ENCODE measurements at places on chromosomes 2 and 18.

DNA sequence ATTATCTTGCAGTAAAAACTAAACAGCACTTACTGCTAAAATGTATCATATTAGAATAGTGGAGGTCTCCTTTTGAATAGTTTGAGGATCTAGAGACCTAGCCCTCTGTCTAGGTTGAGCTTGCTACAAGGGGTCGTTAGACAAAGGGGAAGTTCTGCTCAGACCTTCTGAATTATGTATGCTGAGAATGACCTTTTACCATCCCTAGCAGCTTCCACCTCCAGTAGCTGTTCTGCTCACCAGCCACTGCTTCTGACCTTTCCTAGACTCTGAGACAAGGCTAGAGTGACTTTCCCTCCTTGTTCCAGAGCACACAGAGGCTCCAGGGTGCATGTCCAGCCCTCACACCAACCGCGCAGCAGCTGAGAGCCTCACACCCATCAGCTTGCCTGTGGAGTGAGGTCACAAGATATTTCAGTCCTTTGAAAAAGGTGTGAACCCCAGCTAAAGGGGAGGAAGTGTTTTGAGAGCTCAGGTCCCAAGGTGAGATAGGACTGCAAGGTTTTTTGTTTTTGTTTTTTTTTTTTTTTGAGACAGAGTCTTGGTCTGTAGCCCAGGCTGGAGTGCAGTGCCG, 289.3 kb upstream of the TNP1 start:
- no peak for DNase-seq

DNA sequence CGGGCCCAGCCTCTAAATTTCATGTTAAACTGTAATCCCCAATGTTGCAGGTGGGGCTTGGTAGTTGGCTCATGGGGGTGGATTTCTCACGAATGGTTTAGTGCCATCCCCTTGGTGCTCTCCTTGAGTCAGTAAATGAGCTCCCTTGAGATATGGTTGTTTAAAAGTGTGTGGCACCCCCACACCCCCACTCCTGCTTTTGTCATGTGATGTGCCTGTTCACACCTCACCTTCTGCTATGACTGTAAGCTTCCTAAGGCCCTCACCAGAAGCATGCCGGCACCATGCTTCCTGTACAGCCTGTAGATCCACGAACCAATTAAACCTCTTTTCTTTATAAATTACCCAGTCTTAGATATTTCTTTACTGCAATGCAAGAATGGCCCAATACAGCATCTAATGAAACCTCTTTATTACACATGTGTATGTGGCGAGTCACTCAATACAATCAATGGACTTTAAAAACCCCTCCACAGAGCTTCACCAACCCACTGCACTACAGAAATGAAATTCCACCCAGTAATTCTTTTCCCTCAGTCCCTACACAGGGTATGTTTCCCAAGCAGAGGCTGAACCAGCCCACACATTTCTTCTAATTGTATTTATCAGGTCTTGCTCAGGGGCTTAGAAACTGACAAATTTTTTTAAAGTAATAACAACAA, 47.3 kb downstream of the WDFY1 start:
- no peak for DNase-seq

GRCh38 chr18:27549335-27550039, 364.4 kb upstream of the CHST9 start:
- DNase-seq = no peak

DNA sequence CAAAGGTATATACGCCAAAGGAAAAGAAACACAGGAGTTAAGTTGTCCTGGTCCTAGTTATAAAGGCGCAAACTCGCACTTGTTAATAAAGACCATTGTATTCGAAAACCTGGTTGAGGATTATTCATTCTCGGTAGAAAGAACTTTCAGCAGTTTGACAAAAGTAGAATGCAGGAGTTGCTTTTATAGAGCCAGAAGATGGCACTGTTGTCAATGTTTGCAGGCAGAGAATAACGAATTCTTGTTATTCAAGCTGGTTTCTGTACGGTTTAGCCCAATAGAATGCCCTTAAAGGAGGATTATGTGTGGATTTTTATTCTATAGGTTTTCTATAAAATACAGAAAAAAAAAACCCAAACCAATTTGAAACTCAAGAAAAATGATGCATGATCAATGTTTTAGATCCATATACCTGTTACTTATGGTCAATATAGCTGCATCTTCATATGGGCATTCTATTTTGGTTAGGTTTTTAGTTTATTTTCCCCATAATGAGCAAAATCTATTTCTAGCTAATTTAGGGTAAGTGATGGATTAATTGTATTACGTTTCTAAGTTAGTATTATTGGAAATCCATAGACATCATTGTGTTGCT, 510.3 kb downstream of the PLCL1 start:
- no peak for DNase-seq

- DNase-seq = no peak
These were observed 2.8 kb upstream of the CYB5A start for GRCh38 chr18:74294526-74294925.

GRCh38 chr2:149768320-149768799, 180.8 kb upstream of the MMADHC start:
- DNase-seq = no peak

GRCh38 chr2:219572237-219573001, at the start of gene INHA:
INHA (plus strand) TSS chr2:219572310; CDS start chr2:219572375, 65 bp downstream.
- DNase-seq = no peak

GRCh38 chr2:128395196-128395595, 76.5 kb upstream of the HS6ST1 start:
- no peak for DNase-seq

DNA sequence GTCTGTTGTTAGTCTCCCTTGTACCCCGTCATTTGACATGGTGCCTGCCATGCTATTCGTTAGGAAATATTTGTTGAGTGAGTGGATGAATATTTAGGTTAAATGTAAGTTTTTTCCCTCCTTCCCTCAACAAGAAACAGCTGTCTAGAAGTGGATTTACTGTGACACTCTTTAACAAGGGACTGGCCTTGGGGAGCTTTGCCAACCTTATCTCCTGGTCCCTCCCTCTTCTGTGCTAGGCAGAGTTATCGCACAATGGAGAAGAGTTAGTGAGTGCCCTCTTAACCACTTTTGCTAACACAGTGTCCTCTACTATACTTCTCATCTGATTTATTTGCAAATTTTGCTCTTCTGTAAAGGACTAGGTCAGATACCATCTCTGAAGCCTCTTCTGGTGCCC, 61.2 kb downstream of the DIS3L2 start:
- DNase-seq = no peak

Data from kidney epithelial cell (primary cell).